ENCODE measurements at places on chromosomes 1 and 21.

GRCh38 chr1:10388387-10388715 is 10.5 kb upstream of the PGD start:
- DNase-seq: no peak

DNA sequence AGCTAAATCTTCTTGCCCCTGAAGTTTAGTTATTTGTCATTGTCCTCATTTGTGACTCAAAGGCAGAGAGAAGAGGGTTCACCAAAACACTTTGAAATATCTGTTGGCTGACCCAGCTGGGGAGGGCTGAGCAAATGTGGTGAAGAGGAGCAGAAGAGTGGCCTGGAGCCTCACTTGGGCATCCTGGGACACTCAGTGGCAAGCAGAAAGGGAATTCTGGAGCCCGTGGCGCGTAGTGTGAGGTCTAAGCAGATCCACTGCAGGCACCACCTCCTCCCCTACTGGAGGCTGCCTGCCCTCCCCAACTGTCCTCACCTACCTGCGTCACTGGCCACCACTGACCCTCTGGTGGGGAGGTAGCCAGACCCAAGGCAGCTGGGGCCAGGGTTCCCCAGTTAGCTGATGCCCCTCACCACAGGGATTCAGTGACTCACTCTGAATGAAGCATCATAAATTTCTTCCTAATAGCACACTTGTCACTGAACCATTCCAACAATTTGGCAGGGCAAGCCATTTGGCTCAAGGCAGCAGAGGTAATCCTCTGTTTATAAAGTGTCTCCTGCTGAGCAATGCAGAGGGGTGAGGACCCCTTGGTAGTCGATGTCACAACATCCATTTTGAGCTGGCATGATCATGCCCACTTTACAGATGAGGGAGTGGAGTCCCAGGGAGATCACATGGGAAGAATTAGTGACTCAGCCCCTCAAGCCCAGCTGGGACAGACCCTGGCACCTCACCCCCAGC is 80.3 kb downstream of the NENF start:
- no peak for DNase-seq

GRCh38 chr1:54955359-54955758 is 25.1 kb upstream of the TMEM61 start:
- DNase-seq: no peak

DNA sequence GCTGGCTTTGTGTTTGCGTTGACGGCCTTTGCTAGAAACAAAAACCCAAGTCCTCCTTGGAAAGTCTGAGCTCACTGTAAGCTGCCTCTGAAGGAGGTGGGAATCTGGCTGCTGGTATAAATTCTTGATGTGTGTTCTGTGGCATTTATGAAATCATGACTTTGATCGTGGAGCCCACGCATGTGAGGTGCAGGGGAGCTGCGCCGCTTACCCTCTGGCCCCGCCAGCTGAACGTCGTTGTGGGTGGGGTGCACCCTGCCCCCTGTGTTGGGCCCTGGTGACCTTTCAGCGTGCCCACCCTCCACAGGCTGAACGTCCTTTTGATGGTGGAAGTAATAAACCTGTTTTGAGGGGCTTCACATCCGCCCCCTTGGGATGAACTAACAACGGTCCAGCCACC is 21.2 kb upstream of the DIP2A start:
- DNase-seq: no peak

DNA sequence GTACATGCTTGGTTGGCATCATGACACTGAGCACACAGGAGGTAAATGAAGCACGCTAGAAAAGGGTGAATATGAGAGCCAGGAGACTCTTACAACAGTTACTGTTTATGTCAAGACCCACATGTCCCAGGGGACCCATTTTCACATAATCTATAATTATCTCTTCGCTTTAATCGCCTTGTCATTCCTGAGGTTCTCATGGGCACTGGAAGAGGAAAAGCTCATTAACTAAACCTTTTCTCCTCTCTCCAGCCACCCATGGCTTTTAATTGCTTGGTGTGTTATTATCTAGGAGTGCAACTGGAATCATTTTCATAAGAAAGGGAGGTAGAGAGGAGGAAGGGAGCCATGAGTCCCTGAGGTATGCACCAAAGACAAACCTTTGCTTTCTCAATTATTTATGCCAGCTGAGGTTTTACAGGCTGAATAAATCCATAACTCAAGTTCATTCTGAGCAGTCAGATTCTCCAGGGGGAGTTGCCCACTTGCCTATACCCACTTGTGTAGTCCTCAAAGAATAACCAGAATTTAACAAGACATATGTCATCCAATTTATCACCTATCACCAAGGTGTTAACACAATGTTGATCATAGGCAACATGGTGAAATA is 77.4 kb downstream of the ACBD6 start:
- DNase-seq: peak; percentile 75

DNA sequence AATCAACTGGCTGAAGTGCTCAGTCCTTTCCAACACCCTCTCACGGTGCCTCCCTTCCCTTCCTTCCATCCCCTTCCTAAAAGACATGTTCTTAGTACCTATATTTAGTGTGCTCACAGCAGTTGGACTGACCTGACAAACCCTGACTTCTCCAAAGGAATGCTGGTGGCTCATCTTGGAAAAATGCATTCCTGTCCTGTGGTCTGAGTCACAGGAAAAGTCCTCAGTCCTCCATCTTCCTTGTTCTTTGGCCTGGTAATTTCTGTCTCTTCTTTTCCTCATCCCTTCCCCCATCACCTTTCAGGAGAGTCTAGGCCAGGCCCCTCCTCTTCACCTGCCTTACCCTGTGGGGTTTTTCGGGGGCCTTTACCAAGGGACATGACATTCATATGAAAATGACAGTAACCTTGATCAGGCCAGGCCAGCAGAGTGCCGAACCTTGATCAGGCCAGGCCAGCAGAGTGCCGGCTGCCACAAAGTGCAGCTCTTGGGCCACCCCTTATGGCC is 7.2 kb downstream of the ATP1B1 start:
- DNase-seq: no peak

DNA sequence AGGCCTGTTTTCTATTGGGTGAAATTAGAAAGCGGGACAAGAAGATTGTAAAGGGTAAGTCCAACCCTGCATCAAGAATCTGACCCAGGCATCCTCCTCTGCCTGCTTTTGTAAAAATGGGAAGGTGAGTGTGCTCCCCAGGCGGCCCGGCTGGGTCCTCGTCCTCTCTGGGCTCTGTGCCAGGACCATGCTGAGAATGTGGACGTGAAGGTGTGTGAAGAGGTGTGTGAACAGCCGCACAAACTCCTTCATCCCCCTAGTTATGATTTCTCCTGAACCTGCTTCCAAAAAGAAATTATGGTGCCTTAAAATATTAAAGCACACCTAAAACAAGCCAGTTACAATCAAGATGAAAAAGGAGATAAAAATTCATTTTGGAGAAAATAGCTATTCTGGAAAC is 185.7 kb downstream of the IGSF21 start:
- DNase-seq: no peak

Measured in NCI-H524 treated with DMSO at 0.1 percent for 48 hours (cell line).